ENCODE measurements at places on chromosomes 3 and 15.

- DNase-seq = no peak
These were observed 37.0 kb downstream of the CLDN18 start for GRCh38 chr3:138046955-138047354.

- DNase-seq = no peak
These were observed 8.0 kb upstream of the ITIH3 start for GRCh38 chr3:52786330-52787215.

- no peak for DNase-seq
These were observed 109.0 kb downstream of the CDIN1 start for GRCh38 chr15:36688310-36689011.

DNA sequence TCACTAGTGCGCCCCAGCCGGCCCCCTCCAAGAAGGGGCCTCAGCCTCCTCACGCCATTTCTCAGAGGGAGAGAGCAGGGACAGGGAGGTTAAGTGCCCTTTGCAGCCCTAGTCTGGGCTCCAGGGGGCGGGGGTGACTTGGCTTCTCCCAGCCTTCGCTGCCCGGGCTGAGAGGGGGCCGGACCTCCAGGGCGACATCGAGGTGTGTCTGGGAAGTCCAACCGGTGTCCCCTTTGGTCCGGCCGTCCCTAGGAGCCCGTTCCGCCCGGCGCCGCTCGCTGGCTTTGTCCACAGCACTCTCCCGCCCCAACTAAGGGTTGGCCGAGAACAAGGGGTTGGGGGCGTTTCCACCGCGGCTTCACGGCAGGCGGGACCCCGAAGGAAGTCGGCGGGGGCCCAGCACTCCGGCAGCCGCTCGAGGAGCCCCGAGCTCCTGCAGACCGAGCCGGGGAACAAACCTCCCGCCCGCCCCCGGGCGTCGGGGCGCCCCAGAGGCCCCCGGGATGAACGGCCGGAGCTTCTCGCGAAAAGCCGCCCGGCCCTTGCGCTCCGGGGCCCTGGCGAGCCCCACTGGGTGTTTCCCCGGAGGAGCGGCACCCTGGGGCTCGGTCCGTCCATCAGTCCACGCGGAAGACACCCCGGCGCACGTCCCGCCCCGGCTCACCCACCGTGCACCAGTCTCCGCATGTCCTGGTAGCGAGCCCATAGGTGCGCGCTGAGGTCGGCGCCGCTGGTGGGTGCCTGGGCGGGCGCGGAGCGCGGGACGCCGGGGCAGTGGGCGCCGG is 627 bp downstream of the NT5DC2 start:
- no peak for DNase-seq

- DNase-seq = no peak
These were observed 203.1 kb downstream of the EPHB1 start for GRCh38 chr3:134998158-134998557.

DNA sequence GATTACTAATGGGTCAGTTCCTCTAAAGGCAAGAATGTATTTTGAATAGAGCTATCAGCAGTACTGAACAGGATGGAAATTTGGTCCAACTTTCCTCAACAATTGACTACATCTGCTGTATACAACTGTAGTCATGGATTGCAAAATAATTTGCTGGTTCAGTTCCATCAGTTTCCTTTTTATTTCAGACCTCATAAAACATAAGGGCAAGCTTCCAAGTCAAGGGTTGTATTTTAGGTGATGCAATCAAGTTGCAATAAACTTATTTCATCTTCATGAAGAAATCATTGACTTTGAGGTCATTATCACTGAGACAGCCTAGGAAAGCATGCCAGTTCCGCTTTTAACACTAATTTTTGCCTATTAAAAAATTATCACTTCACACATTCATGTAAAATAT is 90.4 kb upstream of the TSEN2 start:
- no peak for DNase-seq

DNA sequence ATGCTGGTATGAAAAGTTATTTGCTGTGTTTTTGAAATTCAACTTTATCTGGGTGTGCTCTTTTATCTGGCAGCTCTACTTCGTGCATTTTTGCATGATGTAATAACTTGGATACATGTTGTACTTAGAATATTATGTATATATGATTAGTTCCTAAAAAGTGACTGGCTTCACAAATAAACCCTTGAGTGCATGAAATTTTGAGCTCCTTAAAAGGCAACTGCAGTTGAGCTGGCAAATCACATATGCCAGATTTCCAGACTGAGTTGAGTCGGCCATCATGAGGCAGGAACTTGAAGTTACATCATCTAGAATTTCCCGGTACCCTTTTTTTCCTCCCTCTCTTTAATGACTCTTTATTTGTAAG is 162.5 kb downstream of the FNDC3B start:
- DNase-seq = no peak

DNA sequence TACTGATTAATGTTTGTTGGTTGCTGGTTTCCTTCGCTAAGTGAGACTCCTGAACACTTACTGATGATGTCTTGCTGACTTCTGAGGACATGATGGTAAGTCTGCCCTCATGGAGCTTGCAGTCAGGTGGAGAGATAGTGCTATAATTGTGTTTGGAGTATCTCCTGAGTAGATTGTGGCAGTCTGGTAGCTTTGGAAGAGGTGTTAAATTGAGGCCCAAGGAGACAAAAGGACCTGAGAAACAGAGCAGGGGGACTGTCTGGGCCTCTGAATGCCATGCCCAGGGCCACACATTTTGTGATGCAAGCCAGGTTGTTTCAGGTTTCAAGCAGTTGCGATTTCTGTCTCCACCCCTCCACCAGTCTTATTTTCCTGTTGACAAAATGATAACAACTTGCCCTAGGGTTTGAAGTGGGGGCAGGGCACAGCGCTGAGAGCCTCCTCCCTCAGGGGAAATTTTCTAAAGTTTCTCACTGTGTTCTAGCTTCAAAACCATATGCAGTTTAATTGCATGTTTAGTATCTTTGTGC is 16.7 kb downstream of the SMAD3 start:
- DNase-seq = no peak

DNA sequence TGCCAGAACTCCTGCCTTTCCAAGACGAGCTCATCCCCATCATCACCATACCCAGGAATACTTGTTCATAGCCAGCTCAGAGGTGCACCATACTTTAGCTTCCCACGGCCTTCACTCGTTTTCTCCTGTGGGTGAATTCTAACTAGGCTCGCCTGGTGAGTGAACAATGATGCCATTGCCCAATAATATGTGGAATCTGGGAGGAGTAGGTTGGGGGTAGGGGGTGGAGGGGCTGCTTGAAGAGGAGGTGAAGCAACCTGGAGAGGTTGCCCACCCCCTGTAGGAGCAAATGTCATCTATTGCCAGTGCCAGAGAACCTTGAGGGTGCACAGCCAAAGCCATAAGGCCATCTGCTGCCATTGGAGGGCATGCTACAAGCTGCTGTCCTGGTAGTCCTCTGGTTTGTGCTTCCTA is 592 bp upstream of the ZNF445 start:
- no peak for DNase-seq

- no peak for DNase-seq
These were observed 350.8 kb upstream of the C2CD4B start for GRCh38 chr15:62515696-62516395.

All from stimulated activated CD8-positive, alpha-beta memory T cell treated with anti-CD3 and anti-CD28 coated beads, Interleukin-15, amount 100 ng/mL, for 4 hours (primary cell).